ENCODE measurements at places on chromosomes 6 and 20.

GRCh38 chr20:56628873-56629463 is at the start of gene TFAP2C:
TFAP2C (plus strand) TSS chr20:56629306; CDS start chr20:56629545, 239 bp downstream.
- DNase-seq: peak; percentile 50

GRCh38 chr6:154648188-154648887 is 84.9 kb upstream of the SCAF8 start:
- no peak for DNase-seq

DNA sequence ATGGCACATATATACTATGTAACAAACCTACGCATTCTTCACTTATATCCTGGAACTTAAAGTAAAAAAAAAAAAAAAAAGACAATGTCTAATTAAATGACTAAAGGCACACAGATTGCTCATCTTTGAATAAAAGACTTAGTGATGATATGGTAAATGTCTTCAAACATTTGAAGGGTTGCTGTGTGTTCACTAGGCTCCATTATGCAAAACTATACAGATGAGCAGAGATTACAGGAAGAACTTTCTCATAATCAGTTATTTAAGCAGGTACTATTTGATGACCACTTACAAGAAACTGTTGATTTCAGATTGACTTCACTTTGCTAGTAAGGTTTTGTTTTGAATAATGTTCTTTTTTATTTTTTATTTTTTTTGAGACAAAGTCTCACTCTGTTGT is 34.4 kb downstream of the DNAH8 start:
- DNase-seq: no peak

DNA sequence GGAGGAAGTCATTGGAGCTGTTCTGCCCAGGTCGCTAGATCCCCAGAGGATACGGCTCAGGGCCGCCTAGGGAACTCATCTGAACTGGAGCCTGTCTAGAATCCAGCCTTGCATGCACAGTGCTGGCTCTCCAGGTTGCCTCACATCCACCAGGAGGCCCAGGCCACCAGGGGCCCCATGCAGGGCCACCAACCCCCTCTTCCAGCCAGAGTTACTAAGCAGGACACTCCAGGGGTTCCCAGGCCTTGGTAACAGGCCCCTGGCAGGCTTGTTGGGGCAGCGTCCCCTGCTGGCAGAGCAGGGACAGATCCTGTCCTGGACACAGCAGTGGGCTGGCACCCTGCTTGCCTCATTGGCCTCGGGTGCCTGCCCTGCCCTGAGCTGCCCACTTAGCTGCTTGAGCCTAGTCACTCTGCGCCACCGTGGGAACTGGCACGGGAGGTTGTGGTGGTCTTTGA is 35.3 kb downstream of the EFCAB8 start:
- DNase-seq: no peak

DNA sequence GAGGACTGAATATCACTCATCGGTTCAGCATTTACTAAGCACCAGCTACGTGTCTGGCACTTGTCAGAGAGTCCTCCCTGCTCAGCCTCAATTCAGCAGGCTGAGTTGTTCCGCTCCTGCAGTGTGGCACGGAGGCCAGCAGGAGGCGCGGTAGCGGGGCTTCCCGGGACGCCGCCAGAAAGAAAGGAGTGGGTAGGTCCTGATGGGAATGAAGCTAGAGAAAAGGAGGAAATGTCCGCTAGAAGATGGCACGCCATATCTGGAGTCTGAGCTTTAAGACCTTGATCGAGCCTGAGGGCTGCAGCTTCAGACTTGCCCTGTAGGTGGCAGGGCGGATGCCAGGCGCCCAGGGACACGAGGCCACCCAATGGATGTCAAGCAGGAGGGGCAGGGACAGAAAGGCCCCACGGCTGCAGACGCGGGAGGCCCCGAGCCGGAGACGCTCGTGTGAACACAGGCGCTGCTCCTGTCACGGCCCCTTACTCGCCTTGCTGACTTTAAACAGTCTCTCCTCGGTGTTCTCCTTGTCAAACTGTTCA is 18.7 kb downstream of the SERPINB6 start:
- peak; percentile 59 for DNase-seq

GRCh38 chr6:170210651-170211403 is 80.1 kb downstream of the DLL1 start:
- DNase-seq: no peak

- no peak for DNase-seq
Measured at GRCh38 chr20:8764344-8764962, 304.4 kb upstream of the PLCB4 start.

GRCh38 chr6:82906951-82907350 is 158.7 kb downstream of the UBE3D start:
- no peak for DNase-seq

- no peak for DNase-seq
Measured at GRCh38 chr6:3138341-3138740, 19.0 kb downstream of the TUBB2A start.

DNA sequence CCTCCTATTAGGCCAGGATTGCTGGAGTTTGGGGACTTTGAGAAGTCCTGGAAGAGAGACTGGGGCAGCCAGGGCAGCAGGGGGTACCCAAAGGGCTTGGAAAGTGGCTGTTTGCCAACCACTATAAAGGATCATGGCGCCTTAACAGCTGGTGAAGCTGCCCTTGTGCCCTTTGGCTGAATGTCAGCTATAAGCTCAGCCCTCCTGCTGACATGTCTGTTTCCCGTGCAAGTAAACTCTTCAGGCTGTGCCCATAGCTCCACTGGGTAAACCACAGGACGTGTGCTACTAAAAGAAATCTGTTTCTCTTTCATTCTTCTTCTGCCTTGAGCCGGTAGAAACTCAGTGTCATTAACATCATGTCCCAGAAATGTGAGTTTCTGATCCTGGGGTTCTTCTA is 97.3 kb downstream of the CAP2 start:
- DNase-seq: peak; percentile 20

DNA sequence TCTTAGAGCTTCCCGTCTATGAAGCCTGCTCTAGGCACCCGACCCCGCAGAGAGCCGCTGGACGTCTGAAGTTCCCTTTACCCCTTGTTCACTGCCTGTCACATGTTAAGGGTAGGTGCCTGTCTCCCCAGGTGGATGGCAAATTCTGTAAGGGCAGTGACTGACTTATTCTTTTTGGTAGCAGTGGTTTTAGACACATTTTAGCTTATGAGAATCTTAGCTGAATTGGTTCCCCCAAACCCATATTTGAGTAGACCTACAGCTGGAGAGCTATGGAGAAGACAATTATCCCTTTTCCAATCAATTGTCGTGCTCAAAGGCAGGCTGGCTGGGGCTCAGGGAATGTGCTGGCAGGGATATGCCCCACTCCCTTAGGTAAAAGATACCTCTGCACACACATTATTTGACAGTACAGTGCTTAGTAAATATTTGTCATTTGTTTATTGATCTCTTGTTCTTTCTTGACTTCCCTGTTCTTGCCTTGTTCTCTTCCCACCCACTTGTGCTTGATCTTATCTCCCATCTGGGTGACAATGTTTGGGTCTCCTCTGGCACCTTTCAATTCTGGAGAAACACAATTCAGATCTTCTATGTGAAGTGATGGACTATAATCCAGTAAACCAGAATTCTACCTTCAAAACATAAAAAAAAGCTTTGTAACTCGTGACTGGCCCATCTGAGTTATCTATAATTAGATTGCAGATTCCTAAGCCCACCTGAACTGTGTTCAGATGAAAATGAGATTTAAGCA is 114.3 kb upstream of the SLC2A12 start:
- no peak for DNase-seq

DNA sequence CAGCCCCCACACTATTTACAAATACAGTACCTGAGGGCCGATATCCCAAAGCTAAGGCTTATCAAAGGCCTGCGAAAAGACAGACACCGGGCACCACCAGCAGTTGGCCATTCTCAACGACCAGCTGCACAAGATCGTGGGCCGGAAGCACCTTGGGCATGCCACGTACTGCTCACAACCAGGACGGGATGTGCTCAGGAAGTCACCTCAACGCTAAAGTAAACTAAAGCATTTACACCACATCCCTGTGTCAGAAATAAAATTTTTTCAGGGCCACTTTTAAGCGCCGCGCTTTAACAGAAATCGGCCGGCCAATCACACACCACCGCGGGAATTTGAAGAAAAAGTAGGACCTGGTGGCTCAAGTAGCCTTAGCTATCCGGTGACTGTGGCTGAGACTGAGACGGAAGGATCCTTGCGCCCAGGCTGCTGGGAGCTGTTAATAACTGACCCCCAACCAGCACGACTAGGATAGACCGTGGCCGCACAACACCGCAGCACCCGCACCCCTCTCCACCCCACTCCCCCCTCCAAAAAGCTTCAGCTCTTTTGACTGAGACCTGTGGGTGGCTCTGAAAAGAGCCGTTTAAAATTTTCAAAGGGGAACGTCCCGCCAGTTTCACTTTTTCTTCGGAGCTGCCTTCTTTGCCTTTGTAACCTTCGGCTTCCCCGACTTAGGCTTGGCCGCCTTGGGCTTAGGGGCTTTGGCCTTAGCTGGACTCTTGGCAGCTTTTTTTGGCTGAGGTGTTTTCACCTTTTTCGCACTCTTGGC is 131.2 kb upstream of the BTN3A2 start:
- DNase-seq: peak; percentile 30

GRCh38 chr20:37564388-37565133 is 36.9 kb upstream of the BLCAP start:
- DNase-seq: peak; percentile 33

GRCh38 chr6:146546443-146547043 is 2.9 kb downstream of the RAB32 start:
- no peak for DNase-seq

DNA sequence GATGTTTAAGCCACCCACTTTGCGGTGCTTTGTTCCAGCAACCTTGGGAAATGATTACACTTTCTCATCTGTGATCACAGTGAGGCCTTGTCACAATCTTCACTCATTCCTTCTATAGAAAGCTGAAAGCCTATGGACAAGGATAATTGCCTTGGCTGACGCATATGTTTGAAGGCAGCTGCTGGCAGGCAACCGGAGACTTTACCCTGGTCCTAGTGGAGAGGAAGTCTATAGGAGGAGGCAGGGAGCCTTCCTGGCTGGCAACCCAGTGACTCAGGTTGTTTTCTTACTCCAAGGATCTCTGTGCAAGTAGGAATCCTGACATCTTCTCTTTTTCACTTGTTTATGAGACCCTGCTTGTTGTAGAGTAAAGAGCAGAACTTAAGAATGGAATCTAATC is 34.1 kb upstream of the ESR1 start:
- DNase-seq: no peak

- no peak for DNase-seq
Measured at GRCh38 chr6:52881662-52881995, 27.9 kb downstream of the GSTA3 start.

DNA sequence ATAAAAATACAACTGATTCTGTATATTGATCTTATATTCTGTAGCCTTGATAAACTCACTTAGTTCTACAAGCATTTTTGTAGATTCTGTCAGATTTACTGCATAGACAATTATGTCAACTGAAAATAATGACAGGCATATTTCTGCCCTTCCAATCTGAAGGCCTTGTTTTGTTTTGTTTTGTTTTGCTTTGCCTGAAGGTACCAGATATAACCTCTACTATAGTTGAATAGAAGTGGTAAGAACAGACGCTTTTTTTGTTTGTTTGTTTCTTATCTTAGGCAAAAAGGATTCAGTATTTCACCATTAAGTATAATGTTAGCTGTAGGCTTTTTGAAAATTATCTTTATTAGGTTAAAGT is 64.6 kb upstream of the RSPO3 start:
- DNase-seq: no peak

DNA sequence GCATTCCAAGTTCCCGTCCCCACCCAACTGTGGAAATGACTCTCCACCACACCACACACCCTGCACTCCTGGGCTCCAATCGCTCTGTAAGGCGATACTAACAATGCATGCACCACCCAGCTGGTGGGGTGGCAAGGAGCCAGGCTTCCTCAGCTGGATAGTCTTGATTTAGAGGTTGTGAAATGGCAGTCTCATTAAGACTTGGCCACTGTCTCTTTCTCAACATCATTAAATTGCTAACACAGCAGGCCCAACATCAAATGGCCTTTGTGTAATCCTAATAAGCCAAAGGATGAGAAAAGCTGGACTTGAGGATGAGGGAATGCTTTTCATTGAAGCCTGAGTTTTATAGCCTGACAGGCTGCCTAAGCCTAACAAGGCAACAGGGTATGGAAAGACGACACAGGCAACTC is 223.7 kb downstream of the GMDS start:
- DNase-seq: peak; percentile 64

- DNase-seq: no peak
Measured at GRCh38 chr6:30481211-30481964, 7.9 kb upstream of the HLA-E start.

DNA sequence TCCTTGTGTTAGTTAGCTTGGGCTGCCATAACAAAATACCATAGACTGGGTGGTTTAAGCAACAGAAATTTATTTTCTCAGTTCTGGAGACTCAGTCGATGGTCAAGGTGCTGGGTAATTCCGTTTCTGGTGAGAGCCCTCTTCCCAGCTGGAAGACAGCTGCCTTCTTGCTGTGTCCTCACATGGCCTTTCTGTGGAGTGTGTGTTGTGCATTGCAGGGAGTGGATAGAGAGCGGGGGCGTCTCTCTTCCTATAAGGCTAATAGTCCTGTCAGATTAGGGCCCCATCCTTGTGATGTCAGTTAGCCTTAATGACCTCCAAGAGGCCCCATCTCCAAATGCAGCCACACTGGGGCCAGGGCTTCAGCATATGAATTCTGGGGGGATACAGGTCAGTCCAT is 19.2 kb downstream of the CHMP4B start:
- DNase-seq: no peak

DNA sequence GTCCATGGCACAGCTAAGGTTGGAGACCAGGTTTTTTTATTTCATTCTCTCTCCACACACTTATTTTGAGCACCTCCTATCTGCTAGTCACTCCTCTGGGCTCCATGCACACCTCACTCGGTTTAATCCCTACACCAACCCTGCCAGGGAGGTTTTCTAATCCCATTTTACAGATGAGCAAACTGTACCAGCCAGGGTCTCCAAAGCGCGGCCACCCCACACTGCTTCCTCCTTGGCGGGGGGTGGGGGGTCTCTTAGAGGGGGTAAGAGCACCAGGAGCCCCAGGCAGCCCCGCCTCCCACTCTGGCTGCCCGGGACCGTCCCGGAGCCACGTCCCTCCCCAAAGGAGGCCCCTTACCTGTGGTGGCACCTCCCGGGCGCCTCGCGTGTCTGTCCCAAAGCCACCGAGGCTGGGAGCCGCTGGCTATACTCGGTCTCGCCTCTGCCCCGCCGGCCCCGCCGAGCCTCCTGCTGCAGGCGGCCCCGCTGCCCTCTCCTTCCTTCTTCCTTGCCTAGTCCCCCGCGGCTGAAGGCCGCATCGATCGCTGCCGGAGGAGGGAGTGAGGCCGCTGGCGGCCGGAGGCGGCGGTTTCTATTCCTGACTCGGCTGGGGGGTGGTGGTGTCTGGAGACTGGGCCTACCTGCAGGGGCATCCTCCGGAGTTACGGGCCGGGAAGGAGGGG is at the start of gene KCNS1:
KCNS1 (minus strand) TSS at position 565 of the 683 bp plus-strand sequence. CDS start 1,891 bp downstream, outside the sequence.
- no peak for DNase-seq

- DNase-seq: no peak
Measured at GRCh38 chr6:91970700-91971099, 1383.8 kb upstream of the MAP3K7 start.

- DNase-seq: no peak
Measured at GRCh38 chr20:59596690-59597089, 7.7 kb upstream of the PHACTR3 start.

DNA sequence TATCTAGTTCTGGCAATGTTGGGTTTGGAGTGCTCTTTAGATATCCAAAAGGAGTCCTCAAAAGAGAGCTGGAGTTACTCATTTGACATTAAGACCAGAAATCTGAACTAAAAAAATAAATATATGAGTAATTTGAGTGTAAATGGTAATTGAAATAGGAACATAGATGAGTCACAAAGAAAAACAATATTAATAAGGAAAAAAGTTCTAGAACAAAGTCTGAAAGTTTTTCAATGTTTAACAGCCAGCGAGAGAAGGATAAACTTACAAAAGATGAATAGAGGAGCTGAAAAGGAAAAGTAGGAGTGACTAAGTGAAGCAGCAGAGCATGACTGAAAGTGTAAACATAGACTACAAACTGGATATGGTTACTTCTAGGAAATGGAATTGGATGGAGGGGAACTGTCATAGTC is 46.8 kb downstream of the EPM2A start:
- DNase-seq: no peak
